Dermis blood vessel endothelial cell (primary cell): ENCODE measurements at places on chromosomes 7 and 10. TPM values are rescaled to one million over a fixed set of nuclear protein-coding genes. Genes with fewer than 3 reads are reported as not detected.

SPDYE16 gene
- 0.09 TPM in 1 of 2 replicates, not detected in the other for total RNA-seq

DNA sequence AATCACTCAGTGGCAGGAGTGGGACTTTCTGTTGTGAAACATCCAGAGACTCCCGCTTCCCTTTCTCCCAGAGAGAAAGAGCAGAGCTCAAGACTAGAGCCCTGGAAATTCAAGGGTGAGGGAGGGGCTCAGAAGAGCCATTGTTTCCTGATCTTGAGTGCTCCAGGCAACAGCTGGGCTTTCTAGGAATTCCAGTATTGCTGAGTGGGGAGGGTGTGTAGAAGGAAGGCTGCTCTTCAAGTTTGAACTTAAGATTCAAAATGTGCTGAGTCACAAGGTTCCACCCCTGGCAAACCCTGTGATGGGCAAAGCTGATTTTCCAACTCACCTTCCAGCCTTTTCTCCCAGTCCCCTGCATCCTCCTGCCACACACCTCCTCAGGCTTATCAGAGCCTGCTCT lies 42.3 kb upstream of the MSRB2 start:
- DNase-seq = no peak

DNA sequence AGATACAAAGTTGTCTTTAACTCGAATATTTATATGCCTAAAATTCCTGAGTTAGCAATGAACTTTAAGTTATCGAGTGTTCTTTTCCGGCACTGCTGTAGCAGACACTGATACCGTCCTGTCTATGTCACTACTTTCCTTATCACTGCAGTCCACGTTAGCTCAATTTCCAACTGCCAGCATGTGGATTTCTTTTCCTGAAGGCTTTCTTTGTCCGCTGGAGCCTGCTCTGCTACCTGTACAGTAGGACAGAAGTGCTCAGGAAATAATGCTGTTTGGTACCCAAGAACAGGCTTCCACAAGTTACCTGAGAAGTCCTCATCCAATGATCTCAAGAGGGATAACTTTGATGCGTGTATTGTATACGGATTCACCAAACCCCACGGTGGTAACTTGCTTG lies 329.4 kb downstream of the NXPH1 start:
- DNase-seq = no peak

CDK14 gene
- 3.0 and 3.2 TPM in 2 replicates for total RNA-seq

DNA sequence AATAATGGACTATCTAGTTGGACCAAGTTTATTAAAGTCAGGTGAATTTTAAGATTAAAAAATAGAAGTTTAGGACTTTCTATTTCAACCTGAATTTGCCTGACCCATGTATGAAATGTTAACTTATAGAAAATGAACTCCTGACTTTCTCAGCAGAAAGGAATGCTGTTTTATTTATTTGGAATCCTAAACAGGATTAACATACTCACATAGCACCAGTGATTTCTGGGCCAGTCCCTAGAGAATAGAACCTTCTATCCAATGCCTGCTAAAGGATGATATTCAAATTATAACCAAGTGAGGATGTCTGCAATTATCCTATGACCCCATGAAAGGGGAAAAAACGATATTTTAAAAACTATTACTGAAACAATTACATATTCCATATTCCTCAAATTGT lies 148.8 kb downstream of the CHRM2 start:
- DNase-seq = no peak

GRCh38 chr10:78912361-78913218 lies 156.2 kb upstream of the ZMIZ1 start:
- DNase-seq = no peak

DNA sequence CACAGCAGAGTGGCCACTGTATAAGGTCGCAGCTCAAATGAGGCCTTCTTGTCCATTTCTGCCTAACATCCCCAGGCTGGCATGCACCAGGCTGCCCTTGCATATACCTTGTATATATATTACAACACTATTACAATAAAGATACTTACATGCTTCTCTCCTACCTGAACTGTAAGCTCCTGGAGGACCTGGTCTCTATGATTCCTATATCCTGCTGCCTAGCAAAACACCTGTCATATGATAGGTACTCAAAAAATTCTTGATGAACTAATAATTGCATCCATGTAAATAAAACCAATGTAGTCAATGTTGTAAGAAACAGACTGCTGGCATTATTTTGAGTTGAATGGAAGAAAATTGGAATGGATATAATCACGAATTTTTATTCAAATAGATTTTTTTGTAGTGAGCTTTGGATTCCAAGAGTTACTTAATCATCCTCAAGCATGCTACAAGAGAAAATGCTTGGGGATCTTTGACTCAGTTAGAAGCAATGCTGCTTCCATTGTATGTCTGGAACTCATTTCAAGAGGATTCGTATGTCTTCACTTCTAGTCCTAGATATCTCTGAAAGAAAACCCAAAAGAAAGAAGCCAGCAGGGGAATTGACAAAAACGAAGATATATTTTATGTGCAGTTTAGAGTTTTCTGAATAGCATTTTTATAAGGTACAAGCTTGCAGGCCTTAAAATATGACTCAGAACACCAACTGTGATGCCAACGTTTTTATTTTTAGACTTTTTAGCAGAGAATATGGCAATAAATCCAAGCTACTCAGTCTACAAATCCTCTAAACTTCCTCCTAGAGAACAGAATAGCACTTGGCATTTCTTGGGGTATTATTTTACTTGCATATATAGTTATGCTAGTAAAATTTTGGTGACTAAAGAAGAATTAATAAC lies 53.1 kb downstream of the OSBPL3 start:
- no peak for DNase-seq

DNA sequence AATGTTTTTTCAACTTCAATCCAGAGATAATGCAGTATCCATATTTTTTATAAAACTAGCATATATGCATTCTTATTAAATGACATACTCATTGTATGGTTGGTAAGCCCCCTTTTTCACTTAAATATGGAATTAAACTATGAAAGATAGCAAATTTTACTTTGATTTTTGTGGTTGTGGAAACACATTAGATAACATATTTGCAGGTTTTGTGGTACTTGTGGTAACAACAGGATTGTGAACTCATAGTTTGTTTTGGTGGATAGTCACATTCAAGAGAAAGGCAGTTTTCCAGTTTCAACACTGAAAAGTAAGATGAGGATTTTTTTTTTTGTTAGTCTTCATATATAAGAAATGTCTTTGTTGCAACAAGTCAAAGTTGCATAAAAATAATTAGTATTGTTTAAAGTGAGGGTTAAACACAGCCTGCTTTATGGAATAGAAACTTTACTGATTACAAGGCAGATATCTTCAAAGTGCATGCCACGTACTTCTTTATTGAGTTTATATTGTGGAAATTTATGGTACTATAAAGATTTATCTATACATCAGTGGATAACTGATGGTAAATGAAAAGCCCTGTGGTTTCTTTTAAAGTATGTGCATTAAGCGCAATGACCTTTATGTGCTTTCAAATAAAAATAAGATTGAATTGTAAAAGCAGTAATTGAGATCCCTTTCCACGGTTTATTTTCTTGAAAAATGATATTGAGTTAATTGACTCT lies 39.7 kb upstream of the SEMA3D start:
- DNase-seq = no peak

DNA sequence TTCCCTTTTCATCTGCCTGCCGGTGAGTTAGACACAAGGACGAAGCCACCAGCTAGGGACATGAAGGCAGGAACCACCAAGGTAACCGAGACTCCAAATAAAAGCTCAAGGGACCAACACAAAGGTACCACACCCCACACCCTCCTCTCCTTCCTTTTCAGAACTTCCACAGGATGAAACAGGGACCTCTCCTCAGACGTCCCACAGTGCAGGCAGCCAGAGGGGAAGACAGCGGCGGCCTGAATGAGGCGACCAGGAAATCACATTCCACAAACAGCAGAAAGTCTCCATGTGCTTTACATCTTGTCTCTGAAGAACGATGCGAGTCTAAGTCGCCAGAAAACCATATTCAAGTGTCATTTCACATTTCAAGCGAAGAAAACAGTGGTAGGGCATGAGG lies 97.8 kb downstream of the DIP2C start:
- DNase-seq = no peak

DNA sequence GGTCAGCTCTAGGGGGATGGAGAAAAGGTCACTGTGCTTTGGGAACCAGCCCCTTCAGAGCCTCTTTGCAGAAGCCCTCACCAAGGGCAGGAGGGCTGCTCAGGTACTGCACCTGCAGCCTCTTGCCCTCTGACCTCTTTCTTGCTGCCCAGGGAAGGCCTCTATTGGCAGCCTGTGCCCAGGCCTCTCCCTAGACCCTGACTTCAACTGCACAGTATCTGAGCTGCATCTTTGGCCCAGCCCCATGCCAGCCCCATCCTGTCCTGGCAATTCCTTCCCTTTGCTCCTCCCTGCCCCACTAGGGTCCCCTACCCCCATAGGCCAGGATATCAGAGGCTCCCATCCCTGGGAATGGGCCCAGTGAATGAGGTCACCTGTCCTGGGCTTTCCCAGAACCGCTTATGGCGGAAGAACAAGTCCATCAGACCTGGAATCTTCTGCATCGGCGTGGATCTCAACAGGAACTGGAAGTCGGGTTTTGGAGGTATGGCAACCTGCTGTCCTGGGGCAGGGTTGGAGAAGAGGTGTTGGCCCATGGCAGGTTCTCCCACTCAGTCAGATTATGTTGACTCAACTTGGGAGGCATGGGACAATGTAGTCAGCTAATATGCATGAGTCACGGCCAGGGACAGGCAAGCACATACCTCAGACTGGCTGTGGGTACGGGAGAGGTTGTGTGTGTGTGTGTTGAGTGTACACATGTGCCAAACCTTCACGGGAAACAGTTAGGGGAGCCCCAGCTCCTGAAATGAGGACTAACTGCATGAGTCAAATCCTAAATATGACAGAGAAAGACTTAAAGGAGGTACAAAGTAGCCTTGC lies 17.1 kb upstream of the CPA1 start:
- peak; percentile 55 for DNase-seq

DNA sequence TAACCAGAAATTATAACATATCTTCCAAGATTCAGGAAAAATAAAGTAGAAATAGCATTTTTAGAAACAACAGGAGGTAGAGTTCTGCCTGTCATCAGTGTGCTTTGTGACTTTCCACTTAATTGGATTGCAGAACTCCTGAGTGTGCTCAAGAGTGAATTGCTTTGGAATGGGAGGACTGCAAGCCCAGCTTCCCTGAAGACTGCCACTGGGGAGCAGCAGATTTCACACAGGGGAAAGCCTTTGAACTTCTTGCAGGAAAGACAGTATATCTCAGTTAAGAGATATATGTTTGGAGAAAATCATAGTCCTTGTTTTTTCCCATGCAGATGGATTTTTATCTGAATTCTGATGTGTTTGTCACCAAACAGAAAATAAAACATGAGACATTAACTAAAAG lies 124.5 kb downstream of the TMEM168 start:
- peak; percentile 1 for DNase-seq

ZYX gene
- 26.2 and 57.2 TPM in 2 replicates for total RNA-seq

TEX47 gene
- not detected in 2 replicates for total RNA-seq

- no peak for DNase-seq
These were observed 14.4 kb upstream of the MYL7 start for GRCh38 chr7:44155191-44156185.

DNA sequence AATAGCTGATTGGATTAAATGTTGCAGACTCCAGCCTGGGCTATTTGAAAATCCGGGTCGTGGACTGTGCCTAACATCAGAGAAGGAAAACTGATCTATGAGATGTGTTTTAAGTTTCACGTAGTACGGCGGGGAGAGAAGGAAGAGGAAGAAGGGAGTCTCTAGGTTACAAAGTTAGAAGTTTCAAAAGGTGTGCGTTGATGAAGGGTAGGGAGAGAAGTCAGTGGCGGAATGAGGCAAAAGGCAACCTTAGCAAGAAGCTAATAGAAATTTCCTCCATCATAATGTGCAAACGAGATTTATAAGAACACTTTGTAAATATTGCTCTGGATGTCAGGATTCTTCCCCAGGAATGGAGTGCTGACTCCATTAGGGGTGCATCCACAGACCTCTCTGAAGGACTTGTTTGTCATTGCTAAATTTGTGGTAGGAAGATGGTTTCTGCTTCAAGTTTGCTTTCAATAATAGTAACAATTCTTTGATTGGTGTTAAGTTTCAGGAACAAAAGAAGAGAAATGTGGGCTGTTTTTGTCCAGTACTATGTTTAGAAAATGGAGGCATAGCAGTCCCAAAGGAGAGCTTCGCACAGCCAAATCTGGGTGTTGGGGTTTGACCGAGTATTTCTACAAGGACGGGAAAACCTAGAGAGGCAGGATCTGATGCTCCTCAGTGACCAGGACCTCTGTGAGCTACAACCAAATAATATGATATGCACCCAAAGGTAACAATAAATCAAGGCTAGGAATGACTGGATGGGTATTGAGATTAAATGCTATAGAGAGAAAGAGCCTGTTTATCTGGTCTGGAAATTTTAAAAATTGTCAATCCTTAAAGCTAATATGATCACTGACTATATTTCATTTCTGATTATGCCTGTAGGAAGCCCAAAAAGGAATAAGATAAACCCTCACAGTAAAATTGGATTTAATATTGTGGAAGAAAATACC lies 8.2 kb downstream of the TWIST1 start:
- no peak for DNase-seq

OR6B1 gene
- not detected in 2 replicates for total RNA-seq

- no peak for DNase-seq
These were observed 204.3 kb downstream of the SFMBT2 start for GRCh38 chr10:7206412-7207100.

DNA sequence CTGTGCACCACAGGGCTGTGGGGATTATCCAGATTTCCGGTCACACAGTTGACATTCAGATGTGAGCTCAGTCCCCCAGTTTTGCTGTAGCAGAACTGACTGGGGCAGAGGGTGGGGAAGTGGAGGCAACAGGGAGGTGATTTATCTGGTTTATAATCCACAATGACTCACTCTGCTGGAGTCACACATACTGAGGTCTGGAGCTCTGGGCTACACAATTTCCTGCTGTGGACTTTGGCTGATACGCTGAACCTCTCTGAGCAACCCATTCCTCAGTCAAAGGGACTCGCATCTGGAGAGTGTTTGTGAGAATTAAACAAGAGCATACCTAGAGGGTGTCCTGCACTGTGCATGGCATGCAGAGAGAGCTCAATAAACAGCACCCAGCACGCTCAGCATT lies 64.8 kb upstream of the PLPP4 start:
- no peak for DNase-seq

DNA sequence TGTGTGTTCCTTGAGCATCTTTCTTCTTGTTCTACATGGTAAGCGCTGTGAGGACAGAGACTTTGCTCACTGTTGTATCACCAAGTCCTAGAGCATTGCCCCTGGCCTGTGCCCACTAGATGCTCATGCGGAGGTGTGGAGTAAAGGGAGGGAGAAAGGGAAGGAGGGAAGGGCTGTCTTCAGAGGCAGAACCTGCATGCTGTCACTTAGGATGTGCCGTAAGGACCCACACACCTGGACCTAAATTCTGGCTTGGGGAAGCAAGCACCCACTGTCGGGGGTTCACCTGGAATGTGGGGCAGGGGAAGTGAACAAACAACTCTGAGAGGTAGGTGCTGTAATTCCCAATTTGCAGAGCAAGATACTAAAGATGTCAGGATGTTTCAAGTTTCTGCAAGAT lies 129.5 kb downstream of the PTPN20 start:
- no peak for DNase-seq

GRCh38 chr10:102150970-102151773 lies 1.0 kb upstream of the NOLC1 start:
- peak; percentile 75 for DNase-seq

PRF1 gene
- total RNA-seq = not detected in 2 replicates

GRCh38 chr7:128829391-128830166 lies 627 bp upstream of the FLNC start:
- DNase-seq = peak; percentile 86

GRCh38 chr10:77027576-77027975 lies 610.0 kb downstream of the KCNMA1 start:
- DNase-seq = no peak

GIMAP5 gene
- 203 and 350 TPM in 2 replicates for total RNA-seq
